ENCODE measurements at places on chromosomes 13 and 19. TPM values are rescaled to one million over a fixed set of nuclear protein-coding genes. Genes with fewer than 3 reads are reported as not detected.
A peak's percentile ranks its signal among the peaks of the same experiment; 100 is the strongest.

SHC2 gene
- 24.4 TPM for total RNA-seq

DNA sequence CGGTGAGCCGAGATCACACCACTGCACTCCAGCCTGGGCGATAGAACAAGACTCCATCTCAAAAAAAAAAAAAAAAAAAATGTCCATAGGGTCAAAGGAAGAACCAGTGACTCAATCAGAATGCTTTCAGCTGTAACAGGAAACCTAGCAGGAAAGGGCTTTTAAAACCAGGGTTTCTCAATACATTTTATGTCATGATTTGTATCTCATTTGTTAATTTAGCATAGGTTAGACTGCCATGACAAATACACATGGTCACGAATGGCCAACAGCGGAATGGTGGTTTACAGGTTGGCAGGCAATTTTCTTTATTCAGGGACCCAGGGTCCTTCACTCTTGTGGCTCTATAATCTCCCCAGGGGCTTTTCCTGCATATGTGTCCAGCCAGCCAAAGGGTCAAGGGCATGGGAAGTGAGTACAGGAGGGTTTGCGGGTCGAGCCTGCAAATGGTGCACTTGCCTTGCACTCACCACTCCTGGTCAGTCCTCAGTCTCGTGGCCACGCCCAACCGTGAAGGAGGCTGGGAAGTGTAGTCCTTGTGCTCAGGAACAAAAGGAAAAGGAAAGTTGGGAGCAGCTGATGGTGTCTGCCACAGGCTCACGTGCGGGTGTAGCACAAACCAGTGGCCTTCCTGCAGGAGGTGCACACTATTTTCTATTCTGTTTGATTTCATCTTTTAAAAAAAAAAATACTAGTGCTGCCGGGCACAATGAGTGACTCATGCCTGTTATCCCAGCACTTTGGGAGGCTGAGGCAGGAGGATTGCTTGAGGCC is 14.8 kb downstream of the DHX34 start:
- H3K27ac ChIP-seq = no peak overlapping the region
- no peaks in the 10 kb centered on the region for H3K27me3 ChIP-seq
- H3K4me1 ChIP-seq = no peaks in the 10 kb centered on the region

DNA sequence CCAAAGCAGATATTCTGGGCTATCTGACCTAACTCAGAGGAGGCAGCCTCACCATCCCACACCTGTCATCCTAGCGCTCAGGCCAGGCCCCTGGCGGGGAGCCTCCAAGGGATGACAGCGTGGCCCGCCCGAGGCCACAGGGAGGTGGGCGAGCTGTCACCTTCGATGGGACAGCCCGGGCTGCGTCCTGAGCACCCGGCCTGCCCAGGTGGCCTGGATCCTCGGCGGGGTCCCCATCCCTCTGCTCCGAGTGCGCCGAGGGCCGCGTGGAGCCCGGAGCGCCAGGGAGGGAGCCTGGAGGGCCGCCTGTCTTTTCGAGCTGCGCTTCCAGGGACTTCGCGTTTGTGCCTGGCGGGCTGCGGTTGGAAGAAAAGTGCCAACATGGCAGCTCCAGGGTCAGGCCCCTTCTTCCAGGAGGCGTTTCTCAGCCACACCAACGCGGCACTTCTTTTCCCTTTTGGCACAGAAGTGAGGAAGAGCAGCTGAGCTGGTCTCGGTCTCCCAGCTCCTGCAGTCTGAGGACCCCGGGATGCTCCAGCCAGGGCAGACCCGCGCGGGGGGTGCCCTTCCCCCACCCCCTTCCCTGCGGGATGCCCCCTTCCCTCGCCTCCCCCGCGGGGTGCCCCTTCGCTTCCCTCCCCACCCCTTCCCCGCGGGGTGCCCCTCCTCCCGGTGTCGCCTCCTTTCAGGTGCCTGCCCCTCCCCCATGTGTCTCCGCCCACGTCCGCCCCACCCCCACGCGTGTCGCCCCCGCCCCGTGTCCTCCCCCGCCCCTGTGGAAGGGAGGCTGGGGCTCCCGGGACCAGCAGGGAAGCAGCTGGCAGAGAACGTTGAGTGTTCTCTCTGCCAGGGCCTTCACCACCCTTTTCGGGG is 42.3 kb downstream of the GJA3 start:
- H3K4me1 ChIP-seq = no peaks in the 10 kb centered on the region
- H3K4me3 ChIP-seq = peak overlapping the region; percentile 72
- peak overlapping the region; percentile 88 for H3K27ac ChIP-seq
- no peaks in the 10 kb centered on the region for H3K36me3 ChIP-seq
- DNase-seq = no peak
- H3K27me3 ChIP-seq = no peaks in the 10 kb centered on the region

GRCh38 chr19:48413879-48414587 is 20.6 kb downstream of the GRIN2D start:
- no peak overlapping the region for H3K27ac ChIP-seq
- no peaks in the 10 kb centered on the region for H3K36me3 ChIP-seq
- H3K27me3 ChIP-seq = no peaks in the 10 kb centered on the region
- no peak overlapping the region for H3K4me3 ChIP-seq
- peaks cover 2% of the 10 kb centered on the region for H3K4me1 ChIP-seq

DNA sequence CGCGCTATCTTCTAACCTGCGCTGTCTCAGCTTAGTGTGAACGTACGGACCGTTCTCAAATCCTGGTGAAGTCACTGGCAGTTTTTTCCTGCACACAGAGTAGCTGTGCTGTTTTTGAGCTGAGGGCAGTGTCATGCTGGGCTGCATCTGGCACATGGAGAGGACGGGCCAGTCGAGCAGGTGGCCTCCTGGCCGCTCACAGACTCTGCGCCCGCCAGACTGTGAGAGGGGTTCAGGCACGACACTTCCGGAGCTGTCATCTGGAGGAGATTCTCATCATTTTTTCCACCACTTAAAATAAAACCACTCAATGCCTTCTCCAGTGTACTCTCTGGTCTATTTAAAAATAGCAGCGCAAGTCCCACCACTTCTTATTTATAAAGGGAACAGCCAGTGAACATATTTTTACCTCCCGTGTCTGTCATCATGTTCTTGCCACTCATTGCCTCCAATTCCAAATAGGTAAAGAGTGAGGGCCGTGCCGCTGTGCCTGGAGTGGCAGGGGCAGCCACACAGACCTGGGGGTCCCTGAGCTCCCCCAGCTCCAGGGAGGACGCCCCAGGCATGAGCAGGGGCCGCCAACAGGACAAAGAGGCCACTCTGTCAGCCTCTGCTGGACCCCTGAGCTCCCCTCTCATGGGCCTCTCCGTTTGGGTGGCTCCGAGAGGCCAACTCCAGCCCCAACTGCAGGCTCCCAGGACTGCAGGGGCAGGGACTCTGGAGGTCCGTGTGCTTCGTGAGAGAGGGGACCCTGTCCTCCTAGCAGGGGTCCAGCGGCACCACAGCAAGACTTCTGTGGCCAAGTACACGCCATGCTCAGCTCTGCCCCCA is 36.9 kb upstream of the GRTP1 start:
- DNase-seq = no peak
- H3K4me3 ChIP-seq = no peak overlapping the region
- H3K27me3 ChIP-seq = no peaks in the 10 kb centered on the region
- H3K4me1 ChIP-seq = no peaks in the 10 kb centered on the region

SHISA2 gene
- 3.7 TPM for total RNA-seq

- DNase-seq = no peak
- H3K27me3 ChIP-seq = no peaks in the 10 kb centered on the region
- no peak overlapping the region for H3K4me3 ChIP-seq
- no peaks in the 10 kb centered on the region for H3K4me1 ChIP-seq
These were observed 136.0 kb downstream of the OXGR1 start for GRCh38 chr13:96858133-96858826.
